ENCODE measurements at places on chromosomes 12 and 14. TPM values are rescaled to one million over a fixed set of nuclear protein-coding genes. Genes with fewer than 3 reads are reported as not detected.

The WNT1 gene
- not detected for total RNA-seq

The GPD1 gene
- total RNA-seq, result 0.13 TPM

The EML1 gene
- 17.9 TPM for total RNA-seq

The IFT81 gene
- total RNA-seq, result 9.5 TPM

The C12orf56 gene
- total RNA-seq, result 0.43 TPM

GRCh38 chr12:131229426-131230339 is 276.0 kb downstream of the ADGRD1 start:
- DNase-seq, result no peak

- DNase-seq, result peak; percentile 27
Observed at GRCh38 chr14:68522510-68523325, 270.1 kb downstream of the ZFP36L1 start.

DNA sequence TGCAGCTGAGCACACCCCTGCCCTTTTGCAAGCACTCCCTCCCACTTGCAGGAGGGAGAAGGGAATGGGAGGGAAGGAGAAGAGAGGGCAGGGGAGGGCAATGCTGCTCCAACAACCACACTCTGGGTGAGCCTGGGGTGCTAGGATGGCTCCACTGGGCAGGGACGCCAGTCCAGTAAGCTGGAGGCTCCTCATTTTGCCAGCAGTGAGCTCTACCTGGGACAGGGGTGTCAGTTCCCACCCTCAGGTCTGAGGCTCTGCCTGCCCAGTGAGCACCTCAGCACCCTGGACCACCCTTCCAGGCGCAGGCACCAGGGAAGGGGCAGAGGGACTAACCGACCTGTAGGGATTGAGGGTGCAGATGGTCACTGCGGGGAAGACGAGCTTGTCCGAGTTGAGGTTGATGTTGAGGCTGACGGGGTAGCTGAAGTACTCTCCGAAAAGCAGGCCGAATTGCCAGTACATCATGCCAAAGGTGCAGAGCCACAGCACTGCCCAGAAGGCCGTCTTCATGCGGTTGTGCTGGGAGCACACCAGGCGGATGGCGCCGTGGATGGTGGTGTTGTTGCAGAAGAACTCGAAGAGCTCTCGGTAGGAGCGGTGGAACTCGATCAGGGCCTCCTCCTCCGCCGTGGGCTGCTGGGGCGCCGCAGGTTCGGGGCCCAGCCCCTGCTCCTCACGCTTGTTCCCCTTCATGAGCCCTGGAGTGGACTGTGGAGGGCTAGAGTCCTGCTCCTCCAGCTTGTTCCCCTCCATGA is 1.2 kb downstream of the SCNN1A start:
- no peak for DNase-seq

GRCh38 chr12:20415028-20415427 is 46.7 kb downstream of the PDE3A start:
- no peak for DNase-seq

GRCh38 chr12:19498099-19498498 is 58.8 kb downstream of the AEBP2 start:
- DNase-seq, result no peak

GRCh38 chr14:52694761-52695480 is 437 bp downstream of the ERO1A start:
- peak; percentile 72 for DNase-seq

DNA sequence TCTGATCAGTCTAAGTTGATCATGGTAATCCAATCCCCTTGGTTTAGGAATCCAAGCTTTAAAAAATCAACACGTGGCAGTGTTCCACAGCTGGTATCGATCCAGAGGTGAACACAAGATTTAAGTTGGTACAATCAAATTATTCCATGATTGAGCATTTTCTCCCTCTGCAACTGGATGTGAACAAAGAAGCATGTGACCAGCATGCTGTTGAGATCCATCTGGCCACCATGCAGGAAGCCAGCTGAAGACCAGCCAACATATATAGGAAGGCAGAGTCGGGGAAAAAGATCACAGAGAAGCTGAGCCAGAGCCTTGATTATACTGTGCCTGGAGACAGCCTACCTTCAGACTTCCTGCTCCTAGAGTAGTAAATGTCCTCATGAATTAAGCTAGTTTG is 158.3 kb downstream of the SEC23A start:
- no peak for DNase-seq

GRCh38 chr12:34300376-34301250 is 278.3 kb downstream of the ALG10 start:
- no peak for DNase-seq

DNA sequence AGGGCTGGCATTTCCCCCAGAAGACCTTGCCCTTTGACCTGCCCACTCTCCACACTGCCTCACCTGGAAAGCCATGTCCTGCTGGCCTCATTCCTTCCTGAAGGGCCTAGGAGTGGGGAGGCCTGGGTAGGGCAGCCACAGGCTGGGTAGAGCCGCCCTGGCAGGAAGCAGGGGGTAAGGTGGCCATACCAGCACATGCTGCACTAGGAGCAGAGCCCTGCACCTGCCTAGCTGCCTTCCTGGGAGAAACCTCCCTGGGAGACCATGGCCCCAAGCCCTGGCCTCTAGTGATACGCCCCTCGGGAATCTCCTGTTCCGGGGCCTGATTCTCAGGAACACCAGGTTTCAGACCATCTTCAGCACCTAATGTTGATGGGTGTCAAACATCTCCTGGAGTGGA is 65.8 kb downstream of the TSPAN11 start:
- no peak for DNase-seq

All from GM23248 (cell line).